ENCODE measurements at places on chromosomes 1 and 21.

- DNase-seq, result no peak
Measured at GRCh38 chr1:109622137-109622892, 2.7 kb downstream of the AMPD2 start.

DNA sequence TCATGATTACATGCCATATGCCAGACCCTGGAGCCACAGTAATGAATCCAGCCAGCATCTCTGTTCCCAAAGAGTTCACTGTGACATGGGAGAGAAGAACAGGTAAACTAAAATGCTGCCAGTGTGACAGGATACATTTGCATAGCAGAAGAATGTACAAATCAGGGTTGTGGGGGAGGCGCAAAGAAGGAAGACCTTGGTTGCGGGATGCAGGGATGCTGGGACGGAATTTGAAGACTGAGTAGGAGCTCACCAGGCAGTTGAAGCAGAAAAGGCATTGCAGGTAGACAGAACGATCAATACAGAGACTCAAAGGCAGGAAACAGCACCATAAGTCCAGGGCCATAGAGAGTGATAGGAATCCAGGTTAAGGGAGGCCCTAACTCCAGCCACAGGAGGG is 180.3 kb upstream of the ZC3H12A start:
- no peak for DNase-seq

- DNase-seq, result no peak
Measured at GRCh38 chr1:109134423-109134822, 20.5 kb downstream of the ELAPOR1 start.

DNA sequence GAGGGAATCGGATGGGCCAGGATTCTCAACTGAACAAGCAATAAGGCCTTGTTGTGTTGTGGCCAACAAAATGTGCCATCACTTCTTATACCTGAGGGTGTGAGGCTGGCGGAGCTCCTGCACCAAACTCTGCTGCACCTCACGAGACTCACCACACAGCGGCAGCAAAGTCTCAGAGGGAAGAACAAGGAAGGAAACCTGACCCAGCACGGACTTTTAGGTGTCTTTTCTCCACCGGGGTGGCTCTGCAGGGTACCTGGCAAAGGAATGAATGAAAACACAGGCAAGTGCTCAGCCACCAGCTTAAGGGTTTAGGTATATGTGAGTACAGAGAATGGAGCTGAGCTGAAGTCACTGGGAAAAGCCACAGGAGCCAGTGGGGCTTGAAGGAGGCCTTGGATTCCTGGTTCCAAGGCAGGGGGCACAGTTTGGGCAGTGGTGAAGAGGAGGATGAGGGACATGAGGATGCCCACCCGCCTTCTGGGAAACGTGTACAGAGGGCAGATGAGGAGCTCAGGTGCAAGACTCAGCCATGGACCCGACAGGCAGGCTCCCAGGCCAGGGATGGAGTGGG is 31.1 kb upstream of the HSD3B1 start:
- peak; percentile 15 for DNase-seq

DNA sequence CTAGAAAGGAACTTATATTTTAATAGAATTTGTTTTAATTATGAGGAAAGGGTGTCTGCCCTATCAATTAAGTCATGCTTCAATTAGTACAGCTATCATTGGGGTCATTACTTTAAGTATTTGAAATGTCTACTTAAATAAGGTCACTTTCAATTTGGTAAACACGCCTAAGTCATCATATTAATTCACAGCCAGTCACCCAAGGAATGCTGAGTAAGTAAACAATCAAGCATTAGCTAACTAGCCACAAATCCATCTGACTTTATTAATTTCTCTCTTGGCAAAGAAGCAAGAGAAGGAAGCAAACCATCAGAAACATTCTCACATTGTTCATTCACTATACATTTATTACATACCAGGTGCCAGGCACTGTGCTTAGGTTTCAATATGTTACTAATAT is 1.2 kb upstream of the LRRC52 start:
- no peak for DNase-seq

GRCh38 chr1:206808615-206809014 is 36.3 kb upstream of the IL10 start:
- DNase-seq, result peak; percentile 39

DNA sequence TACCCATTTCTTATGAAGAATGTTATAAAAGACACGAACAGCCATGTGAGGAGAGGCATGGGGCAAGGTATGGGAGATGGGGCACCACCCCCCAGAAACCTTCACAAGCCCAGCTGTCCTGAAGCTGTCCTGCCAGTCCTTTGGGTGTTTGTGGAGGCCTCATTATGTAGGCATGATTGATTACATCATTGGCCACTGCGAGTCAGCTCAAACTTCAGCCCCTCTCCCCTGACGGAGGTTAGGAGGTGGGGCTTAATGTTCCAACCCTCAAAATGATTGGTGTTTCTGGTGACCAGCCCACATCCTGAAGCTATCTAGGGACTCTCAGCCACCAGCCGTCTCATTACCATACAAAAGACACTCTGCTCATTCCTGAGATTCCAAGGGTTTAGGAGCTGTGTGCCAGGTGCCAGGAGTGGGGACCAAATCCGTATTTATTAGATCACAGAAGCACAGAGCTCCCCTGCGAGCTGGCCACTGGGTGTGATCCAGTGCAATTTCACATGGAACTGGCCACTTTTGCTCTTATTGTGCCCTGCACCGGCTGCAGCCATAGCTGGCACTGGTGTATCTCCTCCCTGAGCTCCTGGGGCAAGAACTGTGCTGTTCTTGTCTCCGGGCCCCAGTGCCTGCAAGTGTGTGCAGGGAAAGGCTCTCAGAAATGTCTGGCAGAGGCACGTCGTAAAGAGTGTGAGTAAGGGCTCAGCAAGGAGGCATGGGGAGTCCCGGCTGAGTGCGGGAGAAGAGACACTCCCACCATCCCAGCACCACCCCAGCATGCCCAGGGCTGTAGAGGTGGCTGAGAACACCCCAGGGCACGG is 10.5 kb downstream of the KIAA1614 start:
- DNase-seq, result peak; percentile 21

- DNase-seq, result no peak
Measured at GRCh38 chr21:30953605-30954004, 72.2 kb upstream of the KRTAP11-1 start.

- DNase-seq, result no peak
Measured at GRCh38 chr1:22252251-22252650, 109.4 kb upstream of the WNT4 start.

DNA sequence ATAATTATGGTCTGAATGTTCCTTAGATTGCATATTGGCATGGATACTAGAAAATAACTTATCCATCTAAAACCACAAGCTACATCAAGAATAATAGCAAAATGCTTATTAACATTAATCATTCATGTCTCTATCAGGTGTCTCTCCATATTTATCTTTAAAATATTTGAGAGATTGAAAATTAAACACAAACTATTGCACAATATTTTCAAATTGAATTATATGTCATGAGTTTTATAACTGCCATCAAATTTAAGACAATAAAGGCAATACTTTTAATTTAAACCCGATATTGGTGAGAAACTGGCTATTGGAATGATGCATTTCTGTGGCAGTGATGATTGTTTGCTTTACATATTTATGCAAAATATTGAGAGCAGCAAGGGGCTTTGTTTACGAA is 1506.8 kb upstream of the B3GALT2 start:
- no peak for DNase-seq

- DNase-seq, result no peak
Measured at GRCh38 chr1:190140644-190141043, 337.0 kb downstream of the BRINP3 start.

DNA sequence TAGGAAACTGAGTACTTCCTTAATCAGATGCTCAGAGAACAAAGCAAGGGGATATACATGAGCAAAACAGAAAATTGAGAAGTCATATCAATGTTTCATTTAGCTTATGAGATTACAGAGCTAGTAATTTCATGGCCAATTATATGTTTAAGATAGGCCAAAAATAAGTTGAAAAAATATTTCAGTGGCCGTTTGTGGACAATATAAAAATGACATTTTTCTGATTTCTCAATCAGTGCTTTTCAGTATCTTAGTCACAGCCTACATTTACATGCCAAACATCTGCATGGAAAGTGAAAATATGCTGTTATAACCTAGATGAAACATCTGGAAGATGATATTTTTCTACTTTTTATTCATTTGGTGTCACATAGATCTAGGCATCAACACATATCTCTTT is 192.5 kb downstream of the HLX start:
- no peak for DNase-seq

GRCh38 chr1:200867018-200867811 is 5.6 kb upstream of the GPR25 start:
- peak; percentile 51 for DNase-seq

GRCh38 chr1:65469126-65469888 is 48.8 kb downstream of the LEPR start:
- peak; percentile 15 for DNase-seq

DNA sequence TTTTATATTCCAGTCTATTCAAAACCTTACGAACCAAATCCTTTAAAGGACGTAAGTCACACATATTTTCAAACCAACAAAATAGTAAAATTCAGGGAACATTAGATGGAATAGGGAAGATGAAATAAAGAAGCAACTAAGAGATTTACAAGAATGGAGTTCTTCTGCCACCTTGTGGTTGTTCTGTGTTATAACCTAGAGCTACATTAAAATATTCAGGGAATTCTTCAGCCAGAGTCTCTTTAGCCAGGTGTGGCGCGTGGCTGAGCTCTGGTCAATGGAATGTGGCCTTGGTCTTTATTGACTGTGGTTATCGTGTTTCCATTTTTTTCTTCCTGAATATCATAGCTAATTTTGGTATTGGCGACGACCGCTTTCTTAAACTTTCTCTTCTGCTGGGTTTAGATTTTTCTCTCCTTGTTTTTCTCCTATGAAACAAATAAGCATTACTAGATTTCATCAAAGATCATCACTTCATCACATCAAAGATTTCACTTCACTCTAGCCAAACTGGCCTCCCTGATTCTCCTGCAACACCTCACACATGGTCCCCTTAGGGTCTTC is 221.3 kb downstream of the MRPL39 start:
- peak; percentile 64 for DNase-seq

DNA sequence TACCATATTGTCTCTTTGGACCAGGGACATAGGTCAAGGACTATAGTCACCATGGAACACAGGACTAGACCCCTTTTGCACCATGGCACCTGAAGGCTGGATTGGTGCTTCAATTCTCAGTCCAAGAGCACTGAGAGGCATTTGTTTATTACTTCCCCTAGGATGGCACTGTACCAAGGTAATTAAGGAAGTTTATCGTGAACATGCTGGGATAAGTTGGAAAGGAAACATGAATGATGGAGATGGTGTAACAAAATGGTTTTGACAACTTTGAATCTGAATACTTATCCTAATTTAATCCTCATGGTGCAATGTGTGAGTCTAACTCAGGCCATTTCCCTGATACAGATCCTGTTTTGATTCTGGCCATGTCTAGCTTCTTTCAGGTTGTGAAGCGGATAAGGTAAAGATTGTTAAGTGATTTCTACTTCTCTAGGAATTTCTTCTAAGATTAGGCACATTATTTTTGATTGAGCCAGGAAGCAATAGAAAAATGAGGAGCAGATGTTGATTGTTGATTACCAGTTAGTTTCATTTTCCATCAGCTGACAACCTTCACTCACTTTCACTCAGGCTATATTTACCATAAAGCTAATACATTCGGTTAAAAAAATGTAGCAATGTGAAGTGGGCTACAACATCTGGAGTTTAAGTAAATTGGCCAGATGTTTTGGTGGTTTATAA is 37.3 kb upstream of the SIPA1L2 start:
- DNase-seq, result no peak

GRCh38 chr21:44932408-44933181 is 7.2 kb upstream of the SLX9 start:
- no peak for DNase-seq

GRCh38 chr1:15757575-15758342 is 836 bp upstream of the FBLIM1 start:
- no peak for DNase-seq

GRCh38 chr1:151976858-151977257 is 16.8 kb downstream of the S100A10 start:
- DNase-seq, result peak; percentile 86

DNA sequence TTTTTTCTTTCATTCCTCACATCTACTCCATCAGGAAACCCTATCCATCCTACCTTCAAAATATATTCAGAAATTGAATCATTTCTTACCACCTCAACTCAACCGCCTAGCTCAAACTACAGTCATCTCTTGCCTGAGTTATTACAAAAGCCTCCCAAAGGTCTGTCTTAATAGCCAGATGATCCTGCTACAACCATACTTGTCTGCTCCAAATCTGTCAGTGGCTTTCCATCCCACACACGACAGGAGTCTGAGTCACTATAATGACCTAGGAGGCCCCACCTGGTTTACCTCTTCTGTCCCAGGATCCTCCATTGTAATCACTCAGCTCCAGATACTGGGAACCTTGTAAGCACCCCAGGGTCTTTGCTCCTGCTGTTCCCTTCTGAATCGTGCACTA is 37.1 kb upstream of the IL12RB2 start:
- DNase-seq, result no peak

- DNase-seq, result no peak
Measured at GRCh38 chr1:172971241-172971640, 79.5 kb downstream of the TNFSF18 start.

- no peak for DNase-seq
Measured at GRCh38 chr21:45433911-45434644, 29.1 kb downstream of the COL18A1 start.

DNA sequence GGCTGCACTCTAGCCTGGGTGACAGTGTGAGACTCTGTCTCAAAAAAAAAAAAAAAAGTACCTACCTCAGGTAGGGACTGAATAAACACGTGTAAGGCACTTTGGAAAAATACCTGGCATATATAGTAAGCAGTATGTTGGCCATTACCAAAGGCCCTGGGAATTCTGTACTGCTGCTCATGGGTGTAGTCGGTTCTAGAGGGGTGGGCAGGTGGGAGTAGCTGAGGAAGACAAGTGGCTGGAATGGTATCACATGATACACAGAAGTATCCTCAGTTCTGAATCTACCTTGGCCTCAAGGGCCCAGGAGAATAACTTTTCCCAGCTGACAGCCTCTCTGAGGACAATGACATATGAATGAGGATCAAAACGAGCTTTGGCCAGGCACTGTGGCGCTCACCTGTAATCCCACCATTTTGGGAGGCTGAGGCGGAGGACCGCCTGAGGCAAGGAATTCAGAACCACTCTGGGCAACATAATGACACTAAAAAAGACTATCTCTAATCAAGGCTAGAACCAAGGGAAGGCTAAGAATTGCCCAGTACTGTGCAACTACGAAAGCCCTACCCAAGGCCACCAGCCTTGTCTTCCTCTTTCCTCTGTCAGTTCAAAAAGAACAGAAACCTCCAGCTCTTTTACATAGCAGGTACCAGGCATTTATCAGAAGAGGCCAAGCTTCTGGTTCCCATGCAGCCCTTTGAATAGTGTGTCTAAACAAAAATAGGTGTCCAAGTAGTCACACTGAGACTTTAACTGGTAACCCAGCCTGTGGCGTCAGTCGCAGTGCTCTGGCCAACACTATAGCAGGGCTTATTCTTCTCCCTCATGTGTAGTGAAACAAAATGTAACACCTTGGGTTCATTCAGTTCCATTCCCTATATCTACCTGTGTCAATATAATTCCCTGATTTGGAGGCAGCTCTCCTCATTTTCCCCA is 10.2 kb downstream of the MMACHC start:
- no peak for DNase-seq

DNA sequence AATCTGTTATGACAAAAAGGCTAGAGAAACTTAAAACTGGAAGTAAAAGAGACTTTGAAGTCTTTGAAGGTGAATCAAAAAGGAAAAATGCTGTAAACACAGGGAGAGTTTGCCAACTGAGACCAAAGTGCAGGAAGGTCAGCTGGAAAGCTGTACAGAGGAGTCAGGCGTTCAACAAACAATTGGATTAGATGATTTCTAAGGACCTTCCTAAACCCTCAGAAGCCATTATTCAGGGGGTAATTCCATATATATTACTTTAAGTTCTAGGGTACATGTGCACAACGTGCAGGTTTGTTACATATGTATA is 156.8 kb downstream of the ZBTB18 start:
- no peak for DNase-seq

- DNase-seq, result no peak
Measured at GRCh38 chr1:228899421-228899956, 164.2 kb downstream of the RHOU start.

Measured in astrocyte of the spinal cord (primary cell).